ENCODE measurements at places on chromosomes 13 and 19.

- no peak for DNase-seq
These were observed 8.1 kb downstream of the B3GLCT start for GRCh38 chr13:31207661-31208552.

- peak; percentile 14 for DNase-seq
These were observed at the start of gene THSD1 for GRCh38 chr13:52405767-52406494. Gene THSD1 (minus strand): TSS chr13:52406172. CDS start chr13:52402600, 3,572 bp downstream.

GRCh38 chr19:11373885-11374432 is 507 bp upstream of the SWSAP1 start:
- DNase-seq = peak; percentile 58

GRCh38 chr19:35777086-35777841 is 1.9 kb downstream of the ARHGAP33 start:
- DNase-seq = no peak

DNA sequence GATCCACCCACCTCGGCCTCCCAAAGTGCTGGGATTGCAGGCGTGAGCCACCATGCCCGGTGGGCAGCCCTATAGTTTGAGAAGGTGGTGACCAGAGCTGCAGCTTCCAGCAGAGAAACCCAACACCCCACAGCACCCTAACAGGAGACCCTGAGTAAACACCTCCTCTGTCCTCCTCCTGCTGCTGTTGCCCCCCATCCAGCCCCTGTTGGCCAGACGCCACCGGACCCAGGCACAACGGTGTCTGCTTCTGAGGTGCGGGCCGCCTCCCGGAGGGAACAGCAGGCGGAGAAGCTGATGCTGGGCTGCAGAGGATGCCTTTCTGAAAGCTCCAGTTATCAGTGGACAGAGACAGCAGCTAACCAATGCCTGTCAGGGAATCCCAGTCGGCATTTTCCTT is 175.5 kb downstream of the COL4A1 start:
- DNase-seq = no peak

DNA sequence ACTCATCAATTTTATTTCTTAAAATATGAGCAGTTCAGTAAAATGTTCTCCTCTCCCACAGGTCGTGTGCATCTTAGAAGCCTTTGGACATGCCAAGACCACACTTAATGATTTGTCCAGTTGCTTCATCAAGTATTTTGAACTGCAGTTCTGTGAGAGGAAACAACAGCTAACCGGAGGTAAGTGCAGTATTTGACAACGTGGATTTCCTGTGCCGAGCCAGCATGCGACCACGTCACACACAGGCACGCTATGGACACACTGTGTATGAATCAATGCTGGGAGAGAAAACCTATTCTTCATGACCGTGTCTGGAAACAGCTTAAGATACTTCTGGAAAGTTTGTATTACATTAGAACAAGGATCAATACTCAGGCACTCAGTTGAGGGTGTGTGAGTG is 268.5 kb downstream of the MYO16 start:
- peak; percentile 34 for DNase-seq

GRCh38 chr19:19139876-19140229 is 1.6 kb upstream of the TMEM161A start:
- no peak for DNase-seq

GRCh38 chr13:76329004-76329403 is 557.2 kb downstream of the KCTD12 start:
- DNase-seq = peak; percentile 13

- DNase-seq = no peak
These were observed 58.1 kb upstream of the UBL3 start for GRCh38 chr13:29908416-29909080.

- DNase-seq = no peak
These were observed 24.2 kb upstream of the FBL start for GRCh38 chr19:39870171-39870971.

- DNase-seq = no peak
These were observed 11.3 kb upstream of the PRKD2 start for GRCh38 chr19:46728208-46728607.

DNA sequence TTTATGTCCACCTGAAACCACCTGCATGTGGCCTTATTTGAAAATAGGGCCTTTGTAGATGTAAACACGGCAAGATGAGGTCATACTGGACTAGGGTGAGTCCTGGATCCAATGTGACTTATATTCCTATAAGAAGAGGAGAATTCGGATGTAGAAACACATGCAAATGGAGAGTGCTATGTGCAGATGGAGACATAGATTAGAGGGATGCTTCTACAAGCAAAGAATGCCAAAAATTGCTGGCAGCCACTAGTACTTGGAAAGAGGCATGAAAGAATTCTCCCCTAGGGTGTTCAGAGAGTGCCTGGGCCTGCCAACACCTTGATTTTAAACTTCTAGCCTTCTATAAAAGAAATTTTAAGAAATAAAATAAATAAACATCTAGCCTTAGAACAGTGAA is 226.1 kb downstream of the RFC3 start:
- no peak for DNase-seq

DNA sequence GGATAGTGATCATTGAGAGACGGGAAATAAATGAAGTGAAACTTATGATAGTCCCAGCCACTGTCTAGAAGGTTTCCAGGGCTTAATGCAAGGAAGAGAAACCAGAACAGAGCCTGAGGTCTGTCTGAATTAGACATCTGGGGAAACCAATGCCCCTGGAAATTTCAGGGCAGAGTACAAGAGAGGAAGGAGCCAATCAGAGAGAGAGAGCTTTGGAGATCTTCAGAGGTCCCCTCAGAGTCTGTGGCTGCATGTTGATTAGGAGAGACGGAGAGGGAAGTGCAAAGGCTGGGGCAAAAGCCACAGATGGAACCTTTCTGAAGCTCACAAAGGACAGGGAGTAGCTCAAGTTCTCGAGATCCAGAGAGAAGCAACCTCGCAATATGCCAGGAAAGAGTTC is 378.0 kb downstream of the DNAJC15 start:
- DNase-seq = no peak

DNA sequence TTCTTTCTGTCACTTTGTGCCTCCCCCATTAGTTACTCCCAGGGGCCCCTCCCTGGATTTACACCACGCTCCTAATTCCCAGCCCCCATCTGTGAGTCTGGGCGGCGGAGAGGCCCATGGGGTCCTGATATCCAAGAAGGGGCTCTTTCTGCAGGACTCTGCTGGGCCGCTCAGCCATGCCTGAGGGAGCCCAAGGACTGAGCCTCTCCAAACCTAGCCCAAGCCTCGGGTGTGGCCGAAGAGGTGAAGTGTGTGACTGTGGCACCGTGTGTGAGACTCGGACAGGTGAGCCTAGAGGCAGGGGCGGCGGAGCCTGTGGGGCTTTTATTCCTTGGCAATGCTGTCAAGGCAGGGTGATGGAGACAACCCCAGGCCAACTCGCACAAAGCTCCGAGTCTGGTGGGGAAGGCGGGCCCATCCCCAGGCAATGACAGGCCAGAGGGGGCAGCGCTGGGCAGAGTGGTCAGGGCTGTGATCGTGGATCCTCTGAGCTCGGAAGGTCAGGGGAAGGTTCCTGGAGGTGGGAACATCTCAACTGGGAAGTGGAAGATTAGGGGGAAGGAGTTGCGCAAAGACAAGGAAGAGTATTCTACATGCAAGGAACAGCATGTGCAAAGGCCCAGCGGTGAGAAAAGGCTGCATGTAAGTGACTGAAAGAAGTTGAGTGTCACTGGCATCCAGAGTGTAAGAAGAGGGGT is 1.6 kb downstream of the PLEKHG2 start:
- DNase-seq = peak; percentile 19

DNA sequence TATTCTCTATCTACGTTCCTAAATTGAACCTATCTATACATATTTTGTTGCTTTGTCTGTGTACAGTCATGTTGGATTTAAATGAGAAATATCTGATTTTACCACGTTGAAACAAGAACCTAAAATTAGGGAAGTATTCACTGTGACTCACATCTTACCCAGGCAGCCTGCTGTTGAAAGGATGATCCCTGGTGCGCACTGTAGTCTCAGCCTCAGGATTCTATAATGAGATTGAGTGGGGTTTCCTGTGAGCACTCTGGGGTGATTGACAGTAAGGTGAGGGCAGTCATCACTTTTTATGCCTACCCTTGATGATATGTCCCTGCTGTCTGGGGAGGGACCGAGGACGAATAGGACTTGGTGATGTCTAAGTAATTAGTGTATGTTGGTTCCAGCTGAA is 35.4 kb downstream of the PCCA start:
- peak; percentile 57 for DNase-seq

DNA sequence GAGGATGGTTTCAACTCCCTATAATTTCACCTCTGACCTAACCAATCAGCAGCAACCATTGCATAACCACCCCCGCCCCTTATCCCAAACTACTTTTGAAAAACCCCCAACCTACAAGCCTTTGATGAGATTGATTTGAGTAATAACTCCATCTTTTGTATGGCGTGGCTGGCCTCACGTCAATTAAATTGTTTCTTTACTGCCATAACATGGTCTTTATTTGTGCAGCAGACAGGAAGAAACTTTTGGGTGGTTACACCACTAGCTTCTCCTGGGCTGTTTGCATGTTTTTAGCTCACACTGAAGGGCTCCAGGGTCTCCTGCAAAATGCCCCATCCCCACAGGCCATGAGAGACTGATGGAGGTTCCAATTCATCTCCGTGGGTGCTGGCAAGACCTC is 34.0 kb upstream of the PEG3 start:
- no peak for DNase-seq

DNA sequence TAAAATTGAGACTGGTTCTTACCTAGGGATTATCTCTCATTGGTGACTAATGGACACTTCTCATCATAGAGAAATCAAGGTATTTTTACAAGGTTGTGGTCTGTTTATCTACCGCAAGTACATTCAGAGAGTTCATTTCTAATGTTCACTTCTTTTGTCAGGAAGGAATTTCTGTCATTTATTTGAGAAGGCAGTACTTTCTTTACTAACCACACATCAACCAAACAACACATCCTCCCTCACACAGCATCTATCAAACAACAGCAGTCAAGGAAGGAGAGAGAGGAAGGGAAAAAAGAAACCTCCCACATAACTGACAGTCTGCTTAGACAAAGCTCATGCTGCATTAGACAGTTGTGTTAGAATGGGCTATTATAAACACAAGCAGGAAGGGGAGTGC is 182.3 kb upstream of the KLF12 start:
- no peak for DNase-seq

DNA sequence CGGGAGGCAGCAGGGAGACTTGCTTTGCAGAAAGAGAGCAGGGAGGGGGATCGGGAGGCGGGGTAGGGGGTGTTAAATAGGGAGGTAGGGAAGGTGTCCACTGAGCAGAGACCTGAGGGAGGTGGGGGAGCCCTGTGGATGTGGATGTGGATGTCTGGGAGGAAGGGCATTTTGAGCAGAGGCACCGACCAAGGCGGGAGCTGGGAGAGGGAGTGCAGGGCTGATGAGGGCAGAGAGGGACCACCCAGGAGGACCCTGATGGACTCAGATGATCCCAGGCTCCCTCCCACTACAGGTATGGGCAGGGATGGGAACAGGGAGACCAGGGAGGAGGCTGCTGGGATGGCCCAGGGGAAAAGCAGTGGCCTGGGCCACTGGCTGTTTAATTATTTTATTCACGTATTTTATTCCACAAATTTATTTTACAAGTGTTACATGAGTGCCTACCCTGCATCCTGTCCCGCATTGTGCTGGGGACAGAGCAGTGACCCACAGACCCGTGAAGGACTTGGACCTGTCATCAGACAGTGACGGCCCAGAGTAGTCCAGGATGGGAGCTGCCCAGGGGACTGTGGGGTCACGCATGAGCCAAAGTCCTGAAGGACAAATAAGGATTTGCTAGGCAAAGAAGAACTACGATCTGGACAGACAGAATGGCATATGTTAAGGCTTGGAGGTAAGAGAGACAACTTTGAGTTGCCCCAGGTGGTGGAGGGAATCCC is 5.3 kb downstream of the GRAMD1A start:
- DNase-seq = no peak

DNA sequence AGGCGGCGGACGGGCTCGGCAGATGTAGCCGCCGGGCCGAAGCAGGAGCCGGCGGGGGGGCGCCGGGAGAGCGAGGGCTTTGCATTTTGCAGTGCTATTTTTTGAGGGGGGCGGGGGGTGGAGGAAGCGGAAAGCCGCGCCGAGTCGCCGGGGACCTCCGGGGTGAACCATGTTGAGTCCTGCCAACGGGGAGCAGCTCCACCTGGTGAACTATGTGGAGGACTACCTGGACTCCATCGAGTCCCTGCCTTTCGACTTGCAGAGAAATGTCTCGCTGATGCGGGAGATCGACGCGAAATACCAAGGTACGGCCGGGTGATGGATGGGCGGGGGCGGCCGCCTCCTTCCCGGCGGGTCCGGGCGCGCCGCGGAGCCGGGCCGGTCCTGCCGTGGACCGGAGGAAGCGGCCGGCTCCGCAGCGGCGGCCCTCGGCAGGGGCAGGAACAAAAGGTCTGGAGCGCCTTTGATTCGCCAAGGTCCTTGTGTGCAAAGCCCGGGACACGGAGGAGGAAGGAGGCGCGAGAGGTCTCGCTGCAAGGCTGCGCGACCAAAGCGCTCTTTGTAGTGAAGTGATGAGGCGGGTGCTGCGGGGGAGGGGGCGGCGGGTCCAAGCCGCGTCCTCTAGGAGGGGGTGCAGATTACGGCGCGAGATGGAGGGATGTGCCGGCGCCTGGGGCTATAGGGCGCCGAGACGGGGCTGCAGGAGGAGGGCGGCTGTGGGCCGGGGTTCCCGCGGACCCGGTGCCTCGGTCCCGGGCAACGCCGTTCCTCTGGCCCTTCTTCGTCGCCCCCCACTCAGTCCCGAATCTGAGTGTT is 689 bp downstream of the ING1 start:
- DNase-seq = peak; percentile 28

GRCh38 chr13:23500849-23501248 is 67.3 kb upstream of the SACS start:
- DNase-seq = no peak

DNA sequence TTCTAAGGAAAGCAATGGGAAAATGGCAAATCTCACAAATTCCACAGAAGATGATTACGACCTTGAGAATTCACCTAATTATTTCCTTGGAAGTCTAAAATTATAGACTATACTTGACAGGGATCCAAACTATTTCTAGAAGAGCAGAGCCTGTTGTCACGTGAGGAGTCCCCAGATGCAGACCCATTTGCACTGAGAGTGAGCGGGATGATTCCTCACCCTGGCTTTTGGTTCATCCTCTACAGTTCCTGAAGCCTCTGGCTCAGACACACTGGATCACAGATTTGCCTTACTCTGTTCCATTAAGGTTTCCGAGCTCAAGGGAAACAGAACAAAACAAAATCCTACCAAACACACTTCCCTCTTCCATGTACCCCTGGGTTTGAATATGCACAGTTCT is 23.0 kb upstream of the CYSLTR2 start:
- DNase-seq = no peak

GRCh38 chr13:114076329-114077090 is 55.9 kb downstream of the RASA3 start:
- no peak for DNase-seq

DNA sequence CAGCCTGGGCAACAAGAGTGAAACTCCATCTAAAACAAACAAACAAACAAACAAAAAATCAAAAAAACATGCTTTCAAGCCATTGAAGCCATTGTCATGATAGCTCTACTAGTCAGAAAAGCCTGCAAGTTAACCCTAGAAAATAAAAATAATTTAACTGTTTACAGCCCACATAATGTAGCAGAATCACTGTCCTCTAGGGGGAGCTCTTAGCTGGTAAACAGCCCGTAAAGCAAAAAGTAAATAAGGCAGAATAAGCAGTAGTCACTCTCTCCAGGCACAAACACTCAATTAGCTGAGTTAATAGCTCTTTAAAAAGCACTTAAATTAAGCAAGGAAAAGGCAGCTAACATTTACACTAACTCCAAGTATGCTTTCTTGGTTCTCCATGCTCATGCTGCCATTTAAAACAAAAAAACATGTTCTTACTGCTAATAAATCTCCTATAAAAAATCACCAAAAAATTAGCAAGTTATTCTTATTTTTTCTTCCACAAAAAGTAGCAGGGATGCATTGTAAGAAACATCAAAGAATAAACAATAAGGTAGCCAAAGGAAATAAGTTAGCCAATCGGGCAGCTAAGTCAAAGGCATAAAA is 11.3 kb downstream of the LILRB4 start:
- peak; percentile 51 for DNase-seq

GRCh38 chr13:52924289-52925148 is 76.1 kb upstream of the PCDH8 start:
- no peak for DNase-seq

Measured in KBM-7 (cell line).